ENCODE measurements at places on chromosomes 1 and 21.

GRCh38 chr21:33019885-33020557 is 5.7 kb upstream of the OLIG2 start:
- no peak for DNase-seq

DNA sequence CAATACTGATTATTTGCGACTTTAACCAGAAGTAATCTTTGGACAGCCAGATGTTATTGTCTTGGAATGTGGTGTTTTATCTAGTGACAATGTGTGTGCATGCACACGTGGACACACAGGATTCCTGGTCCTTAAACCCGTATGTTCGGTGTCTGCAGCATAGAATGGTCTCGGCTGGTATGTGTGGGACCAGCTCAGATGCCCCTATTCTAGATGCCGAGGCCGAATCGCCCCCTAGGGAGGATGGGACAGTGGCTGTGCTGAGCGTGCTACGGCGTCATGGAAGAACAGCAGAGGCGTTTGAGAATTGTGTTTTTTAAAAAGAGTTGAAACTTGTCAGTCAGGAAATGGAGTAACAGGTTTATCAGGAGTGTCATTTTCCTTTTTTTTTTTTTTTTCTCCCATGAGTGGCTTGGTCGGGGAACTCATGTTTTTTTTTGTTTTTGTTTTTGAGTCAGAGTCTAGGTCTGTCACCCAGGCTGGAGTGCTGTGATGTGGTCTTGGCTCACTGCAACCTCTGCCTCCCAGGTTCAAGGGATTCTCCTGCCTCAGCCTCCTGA is 30.1 kb downstream of the SKI start:
- DNase-seq = no peak

DNA sequence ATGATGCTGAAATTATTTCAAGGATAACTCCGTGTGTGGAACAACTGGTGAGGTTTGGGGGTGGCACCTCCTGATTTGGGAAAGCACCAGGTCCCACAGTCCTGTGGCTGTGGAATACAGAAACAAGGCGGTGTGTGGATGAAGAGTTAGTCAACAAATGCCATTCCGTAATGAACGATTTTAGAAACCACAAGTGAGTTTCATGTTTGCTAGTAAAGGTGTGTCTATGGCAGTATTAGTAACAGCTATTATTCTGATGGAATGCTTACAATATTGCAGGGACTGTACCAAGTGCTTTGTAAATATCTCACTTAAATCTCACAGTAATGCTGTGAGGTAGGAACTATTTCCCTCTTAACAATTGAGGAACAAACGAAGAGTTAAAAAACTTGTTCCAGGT is 53.8 kb downstream of the B3GALNT2 start:
- no peak for DNase-seq

DNA sequence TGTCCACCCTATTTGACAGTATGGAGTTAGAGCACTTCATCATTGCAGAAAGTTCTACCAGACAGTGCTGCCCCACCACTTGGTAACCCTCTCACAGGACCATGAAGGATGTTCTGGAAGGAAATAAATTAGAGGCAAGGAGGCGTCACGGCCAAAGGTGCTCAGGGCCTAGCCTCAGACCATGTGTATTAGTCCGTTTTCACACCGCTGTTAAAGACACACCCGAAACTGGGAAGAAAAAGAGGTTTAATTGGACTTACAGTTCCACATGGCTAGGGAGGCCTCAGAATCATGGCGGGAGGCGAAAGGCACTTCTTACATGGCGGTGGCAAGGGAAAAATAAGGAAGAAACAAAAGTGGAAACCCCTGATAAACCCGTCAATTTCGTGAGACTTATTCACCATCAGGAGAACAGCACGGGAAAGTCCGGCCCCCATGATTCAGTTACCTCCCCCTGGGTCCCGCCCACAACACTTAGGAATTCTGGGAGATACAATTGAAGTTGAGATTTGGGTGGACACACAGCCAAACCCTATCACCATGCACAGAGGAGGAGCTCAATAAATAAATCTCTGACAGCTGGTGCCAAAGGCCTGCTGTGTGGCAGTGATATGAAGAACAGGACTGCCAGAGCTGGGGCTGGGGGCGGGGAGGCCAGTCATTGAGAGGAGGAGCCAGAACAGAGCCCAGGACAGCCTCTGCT is 75.8 kb downstream of the FHAD1 start:
- DNase-seq = no peak

DNA sequence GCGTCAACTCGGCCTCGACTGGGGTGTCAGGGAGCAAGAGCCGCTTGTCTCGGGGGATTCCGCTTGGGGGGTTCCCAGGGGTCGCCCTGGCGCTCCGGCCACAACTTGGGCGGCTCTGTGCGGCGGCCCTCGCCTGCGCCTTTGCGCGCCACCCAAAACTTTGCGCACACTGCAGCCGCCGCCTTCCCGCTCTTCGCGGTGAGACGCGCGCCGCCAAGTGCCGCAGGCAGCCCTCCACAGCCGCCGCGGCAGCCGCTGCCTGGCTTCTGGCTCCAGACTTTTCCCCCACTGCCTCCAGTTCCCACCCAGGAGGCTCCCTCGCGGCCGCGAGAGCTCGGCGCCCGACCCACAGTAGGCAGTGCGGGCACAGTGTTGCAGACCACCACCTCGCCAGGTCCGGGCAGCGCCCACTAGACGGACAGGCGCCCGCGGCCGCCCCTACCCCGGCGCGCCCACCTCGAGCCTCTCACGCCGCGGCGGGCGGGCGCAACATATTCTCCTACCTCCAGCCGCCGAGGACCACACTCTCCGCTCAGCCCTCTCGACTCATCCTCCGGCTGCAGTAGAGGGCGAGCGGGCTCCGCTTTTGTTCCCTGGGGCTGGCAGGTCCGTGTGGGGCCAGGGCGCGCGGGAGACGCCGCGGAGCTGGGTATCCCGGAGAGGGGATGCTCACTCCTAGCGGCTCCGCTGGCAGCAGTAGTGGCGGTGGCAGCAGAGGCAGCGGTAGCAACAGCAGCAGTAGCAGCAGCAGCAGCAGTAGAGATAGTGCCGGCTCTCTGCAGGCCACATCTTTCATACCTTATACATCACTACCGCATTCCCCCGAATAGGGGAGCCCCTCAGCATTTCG is 296.6 kb downstream of the OMA1 start:
- no peak for DNase-seq

DNA sequence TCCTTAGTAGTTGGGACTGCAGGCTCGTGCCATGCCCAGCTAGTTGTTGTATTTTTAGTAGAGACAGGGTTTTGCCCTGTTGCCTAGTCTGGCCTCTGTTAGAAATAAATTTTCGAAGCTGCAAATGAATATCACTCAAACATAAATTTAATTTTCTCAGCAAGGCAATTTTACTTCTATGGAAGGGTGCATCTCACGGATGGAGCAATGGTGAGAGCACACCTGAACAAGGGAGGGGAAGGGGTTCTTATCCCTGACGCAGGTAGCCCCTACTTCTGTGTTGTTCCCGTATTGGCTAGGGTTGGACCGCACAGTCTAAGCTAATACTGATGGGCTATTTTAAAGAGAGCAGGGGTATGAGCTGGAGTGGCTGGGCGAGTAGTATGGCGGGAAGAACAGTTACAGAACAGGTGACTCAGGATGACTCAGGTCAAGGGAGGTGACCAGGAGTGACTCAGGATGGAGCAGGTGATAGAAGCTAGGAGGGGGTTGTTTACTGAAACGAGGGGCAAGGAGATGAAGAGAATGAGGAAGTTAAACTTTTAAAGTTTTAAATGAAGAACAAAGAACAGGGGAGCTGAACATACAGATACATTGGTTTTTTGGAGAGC is 7.5 kb downstream of the MDM4 start:
- DNase-seq = no peak

- no peak for DNase-seq
These were observed 18.0 kb downstream of the BMP8A start for GRCh38 chr1:39509360-39510009.

DNA sequence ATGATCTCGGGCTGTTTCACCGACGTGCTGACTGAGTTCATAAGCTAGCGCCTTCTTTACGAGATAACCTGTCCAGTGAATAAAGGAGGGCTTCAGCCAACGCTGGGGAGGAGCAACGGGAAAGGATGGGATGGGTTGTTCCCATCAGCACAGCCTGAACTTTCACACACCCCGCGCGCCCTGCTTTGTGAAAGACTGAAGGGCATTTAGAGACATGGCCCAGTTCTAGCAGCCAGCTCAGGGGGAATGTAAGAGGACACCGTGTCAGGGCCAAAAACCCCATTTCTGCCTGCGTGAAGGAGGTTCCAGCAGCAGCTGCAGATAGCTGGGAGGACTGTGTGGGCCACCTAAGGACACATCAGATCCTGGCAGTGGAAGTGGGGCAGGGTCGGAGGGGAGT is 255.1 kb upstream of the RAB4A start:
- DNase-seq = no peak

- DNase-seq = no peak
These were observed 47.1 kb downstream of the STX6 start for GRCh38 chr1:180975551-180975950.

- DNase-seq = no peak
These were observed 36.7 kb downstream of the AJAP1 start for GRCh38 chr1:4690951-4691675.

DNA sequence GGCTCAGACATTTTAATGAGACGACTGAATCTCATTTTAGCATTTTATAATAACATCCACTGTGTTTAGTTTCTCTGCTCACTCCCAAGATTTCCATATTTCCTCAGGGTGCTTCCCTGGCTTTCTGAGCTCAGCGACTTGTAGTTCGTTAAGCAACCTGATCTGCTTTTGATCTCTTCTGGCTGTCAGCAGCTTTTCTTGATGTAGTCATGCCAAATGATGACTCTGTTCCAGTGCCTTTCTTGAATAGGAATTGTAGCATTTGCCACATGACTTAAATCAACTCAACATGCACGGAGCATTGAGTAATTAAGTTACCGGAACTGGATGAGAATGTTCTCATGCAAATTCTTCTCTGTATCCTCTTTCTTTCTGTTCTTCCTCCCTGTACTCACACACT is 246.1 kb downstream of the FMN2 start:
- no peak for DNase-seq

- DNase-seq = no peak
These were observed 549 bp downstream of the MSH4 start for GRCh38 chr1:75797273-75797588.

DNA sequence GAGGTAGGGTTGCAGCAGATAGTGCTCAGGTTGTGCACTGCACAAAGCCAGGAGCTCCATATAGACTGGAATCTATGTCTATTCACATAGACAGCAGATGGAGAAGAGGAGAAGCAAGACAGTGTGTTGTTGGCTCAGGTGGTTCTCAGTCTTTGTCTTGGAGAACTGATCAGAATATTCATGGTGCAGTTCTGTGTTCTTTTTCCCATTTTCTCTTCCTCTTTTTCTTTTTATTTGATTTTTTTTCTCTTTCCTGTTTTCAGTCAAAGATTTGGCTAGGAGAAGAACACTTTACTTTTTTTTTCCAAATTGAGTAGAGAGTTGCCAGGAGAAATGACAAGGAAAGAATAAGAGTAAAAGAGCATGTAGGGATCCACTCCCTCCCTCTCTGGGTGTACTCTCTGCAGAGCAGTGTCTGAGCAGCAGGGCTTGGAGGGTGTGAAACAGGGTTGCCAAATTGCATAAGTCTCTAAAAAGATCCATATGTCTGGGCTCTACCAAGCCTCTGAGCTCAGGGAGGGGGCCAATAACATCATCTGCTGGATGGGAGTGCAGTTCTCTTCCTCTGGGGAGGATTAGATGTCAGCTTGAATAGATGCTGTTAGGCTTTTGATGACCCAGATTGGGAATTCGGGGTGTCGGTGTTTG is 8.7 kb upstream of the CD34 start:
- DNase-seq = no peak

GRCh38 chr1:20187103-20187812 is 940 bp upstream of the PLA2G2C start:
- DNase-seq = no peak

DNA sequence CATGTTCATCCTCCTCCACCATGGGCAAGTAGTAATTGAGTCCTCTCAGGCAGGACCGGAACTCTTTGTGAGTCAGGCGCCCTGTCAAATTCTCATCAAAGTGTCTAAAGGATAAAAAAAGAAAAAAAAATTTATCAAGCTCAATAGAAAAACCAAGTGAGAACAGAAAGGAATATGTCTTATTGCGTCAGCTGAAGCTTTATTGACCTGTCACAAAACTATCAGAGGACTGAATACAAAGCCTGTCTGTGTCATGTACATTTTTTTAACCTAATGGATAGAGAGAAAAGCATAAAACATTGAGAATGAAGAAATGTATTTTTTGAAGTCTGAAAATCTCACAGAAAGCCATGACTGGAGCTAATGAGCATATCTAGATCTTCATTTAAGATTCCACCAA is 8.7 kb downstream of the OR10Z1 start:
- no peak for DNase-seq

- DNase-seq = no peak
These were observed 40.1 kb downstream of the SLC2A7 start for GRCh38 chr1:8985915-8986813.

- no peak for DNase-seq
These were observed 494.3 kb downstream of the BRINP3 start for GRCh38 chr1:189983166-189983890.

- no peak for DNase-seq
These were observed 56.1 kb upstream of the LRRC7 start for GRCh38 chr1:69511426-69512192.

- DNase-seq = no peak
These were observed 3.0 kb downstream of the NHLH2 start for GRCh38 chr1:115837740-115838421.

GRCh38 chr1:12448746-12449177 is 169.2 kb downstream of the DHRS3 start:
- DNase-seq = no peak

GRCh38 chr1:230745071-230745470 is 2.1 kb upstream of the CAPN9 start:
- DNase-seq = no peak

DNA sequence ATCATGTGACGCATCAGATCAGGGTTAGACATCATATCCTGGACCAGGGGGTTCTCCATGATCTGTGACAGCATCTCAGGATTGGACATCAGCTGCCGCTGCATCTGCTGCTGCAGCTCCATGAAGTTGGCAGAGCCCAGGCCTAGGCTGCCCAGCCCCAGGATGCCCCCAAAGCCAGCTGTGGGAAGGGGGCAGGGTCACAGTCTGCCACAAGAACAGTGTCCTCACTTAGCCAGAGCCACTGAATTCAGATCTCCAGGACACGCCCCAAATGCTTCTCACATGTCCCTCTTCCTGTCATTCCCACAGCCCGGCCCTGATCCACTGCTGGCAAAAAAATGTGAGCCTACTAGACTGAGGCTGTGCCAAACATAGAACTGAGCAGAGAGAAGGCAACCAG is 3.2 kb downstream of the UBQLN4 start:
- DNase-seq = no peak

DNA sequence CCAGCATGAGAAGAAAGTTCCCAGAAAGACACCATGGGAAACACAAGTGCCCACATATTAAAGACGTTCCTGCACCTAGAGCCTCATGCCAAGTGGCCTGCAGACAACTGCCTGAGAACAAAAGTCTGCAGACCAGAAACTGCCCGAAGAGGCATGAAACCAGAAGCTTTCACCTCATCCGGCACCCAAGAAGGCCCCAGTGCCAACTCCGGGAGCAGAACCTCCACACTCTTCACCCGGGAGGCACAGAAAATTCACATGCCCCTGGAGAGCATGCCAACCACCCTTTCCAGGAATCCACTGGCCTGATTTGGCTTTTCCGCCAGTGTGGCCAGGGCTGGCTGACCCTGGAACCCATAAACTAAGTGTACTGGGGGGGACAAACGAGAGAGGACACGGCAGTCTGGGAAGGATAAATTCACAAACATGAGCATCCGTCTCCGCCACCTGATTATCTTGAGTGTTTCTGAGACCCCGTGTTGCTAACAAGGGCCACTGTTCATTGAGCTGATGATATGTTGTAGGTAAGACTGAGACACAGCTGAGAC is 6.8 kb downstream of the TFF2 start:
- DNase-seq = no peak
